ENCODE measurements at places on chromosomes 3 and 15.

- DNase-seq: no peak
Measured at GRCh38 chr3:102599819-102600576, 165.2 kb downstream of the ZPLD1 start.

GRCh38 chr3:42070524-42070923 is 20.6 kb upstream of the TRAK1 start:
- DNase-seq: no peak

- DNase-seq: no peak
Measured at GRCh38 chr15:38398134-38398533, 55.8 kb upstream of the FAM98B start.

GRCh38 chr3:184275961-184276910 is at the start of gene ECE2:
Gene ECE2, plus strand, starts transcription at chr3:184276022. Its CDS starts 132 bp downstream, at chr3:184276154.
- DNase-seq: no peak

GRCh38 chr3:37610529-37610928 is 251.2 kb upstream of the CTDSPL start:
- DNase-seq: no peak

DNA sequence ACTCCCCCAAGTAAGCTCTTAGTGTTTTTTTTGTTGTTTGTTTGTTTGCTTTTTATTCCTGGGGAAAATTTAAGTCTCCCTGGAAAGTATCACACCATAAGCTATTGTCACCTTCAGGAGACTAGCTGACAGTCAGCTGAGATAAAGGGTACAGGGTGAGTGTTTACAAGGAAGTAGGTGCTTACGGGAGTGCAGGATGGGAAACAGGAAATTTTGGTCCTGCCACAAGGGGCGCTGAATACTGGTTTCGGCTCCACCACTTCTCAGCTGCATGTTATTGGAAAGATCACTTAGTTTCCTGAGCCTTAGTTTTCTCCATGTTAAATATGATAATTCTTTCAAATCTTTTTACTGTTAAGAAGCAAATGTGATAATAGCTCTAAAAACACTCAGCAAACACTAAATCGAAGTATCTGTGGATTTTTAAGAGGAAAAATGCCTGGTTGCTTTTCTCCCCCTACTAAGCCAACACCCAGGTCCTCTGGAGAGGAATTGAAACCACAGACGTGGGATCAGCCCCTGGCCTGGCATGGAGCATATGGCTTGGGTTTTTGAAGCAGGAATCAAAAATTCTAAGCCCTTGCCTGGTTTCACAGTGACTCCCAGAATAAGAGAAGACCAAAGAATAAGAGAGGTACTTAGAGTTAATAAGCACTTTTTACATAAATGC is 90.7 kb downstream of the SCN11A start:
- DNase-seq: no peak

DNA sequence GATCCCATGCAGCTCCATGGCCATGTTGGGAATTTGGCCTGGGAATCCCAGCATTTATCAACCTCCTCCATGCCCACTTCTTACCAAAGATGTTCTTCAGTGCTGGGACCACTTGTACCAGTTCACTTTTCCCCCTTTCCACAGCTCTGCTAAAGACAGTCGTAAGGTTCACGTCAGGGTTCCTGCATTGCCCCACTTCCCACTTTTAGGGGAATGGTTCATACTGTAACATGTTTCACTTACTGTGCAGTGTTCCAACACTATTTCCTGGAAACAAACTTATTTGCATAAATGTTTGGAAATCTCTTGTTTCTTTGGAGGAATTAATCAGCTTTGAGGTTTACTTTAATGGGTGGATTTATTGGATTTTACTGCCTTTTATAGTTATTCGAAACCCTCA is 17.0 kb downstream of the APH1B start:
- no peak for DNase-seq

- DNase-seq: no peak
Measured at GRCh38 chr15:40828447-40829036, at the start of gene PPP1R14D. Gene PPP1R14D, minus strand, starts transcription at chr15:40828708. Its CDS starts 67 bp downstream, at chr15:40828641.

DNA sequence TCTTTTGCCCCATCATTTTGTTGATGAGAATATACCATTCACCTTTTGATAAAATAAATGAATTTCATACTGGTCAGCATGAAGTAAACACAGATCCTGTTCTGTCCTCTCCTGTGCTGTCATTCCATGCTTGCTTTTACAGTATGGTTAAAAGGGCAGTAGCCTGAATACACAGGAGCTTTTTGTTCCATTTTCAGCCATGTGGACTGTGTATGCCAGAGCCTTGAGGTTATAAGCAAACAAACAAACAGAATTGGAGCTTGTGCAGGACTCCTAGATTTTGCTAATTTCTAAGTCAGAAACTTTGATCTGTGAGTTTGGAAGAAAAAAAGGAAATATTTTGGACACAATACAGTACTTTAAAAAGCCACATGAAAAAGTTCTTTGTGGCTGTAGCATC is 91.9 kb downstream of the LRRC28 start:
- no peak for DNase-seq

- no peak for DNase-seq
Measured at GRCh38 chr3:48548729-48549705, 7.6 kb downstream of the PFKFB4 start.

DNA sequence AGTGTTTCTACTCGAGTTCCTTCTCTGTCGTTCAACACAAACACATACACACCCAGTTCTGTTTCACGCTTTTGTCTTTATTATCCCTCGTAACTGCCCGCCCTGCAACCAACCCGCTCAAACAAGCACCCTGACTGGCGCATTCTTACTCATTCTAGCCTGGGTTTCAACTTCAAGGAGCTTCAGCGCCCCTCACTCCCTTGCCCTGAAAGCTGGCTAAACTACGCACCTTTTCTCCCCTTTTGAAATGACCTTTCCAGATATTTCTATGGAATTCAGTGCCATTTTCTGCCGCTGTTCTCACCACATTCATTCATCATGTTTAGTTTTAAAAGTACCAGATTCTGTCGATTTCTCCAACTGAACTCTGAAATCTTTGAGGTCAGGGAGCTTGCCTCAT is 653 bp upstream of the MFSD1 start:
- DNase-seq: no peak

- DNase-seq: no peak
Measured at GRCh38 chr15:58562135-58562534, 130.3 kb downstream of the LIPC start.

GRCh38 chr3:143472731-143473523 is 353.4 kb downstream of the CHST2 start:
- DNase-seq: no peak

DNA sequence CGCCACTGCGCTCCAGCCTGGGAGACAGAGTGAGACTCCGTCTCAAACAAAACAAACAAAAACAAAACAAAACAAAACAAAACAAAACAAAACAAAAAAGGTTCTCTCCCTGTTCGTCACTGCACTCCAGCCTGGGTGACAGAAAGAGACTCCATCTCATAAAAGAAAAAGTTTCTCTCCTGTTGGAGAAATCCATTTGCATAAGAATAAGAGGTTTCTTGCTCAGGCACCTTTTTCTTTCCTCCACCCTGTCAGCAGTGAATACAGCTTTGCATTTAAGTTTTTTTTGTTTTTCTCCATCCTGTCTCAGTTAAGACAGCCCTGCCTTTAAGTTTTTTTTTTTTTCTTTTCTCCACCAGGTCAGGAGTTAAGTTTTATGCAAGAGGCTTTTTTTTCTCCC is 109.5 kb downstream of the DPH6 start:
- DNase-seq: no peak

GRCh38 chr15:80475572-80475971 is 71.4 kb downstream of the ARNT2 start:
- no peak for DNase-seq

DNA sequence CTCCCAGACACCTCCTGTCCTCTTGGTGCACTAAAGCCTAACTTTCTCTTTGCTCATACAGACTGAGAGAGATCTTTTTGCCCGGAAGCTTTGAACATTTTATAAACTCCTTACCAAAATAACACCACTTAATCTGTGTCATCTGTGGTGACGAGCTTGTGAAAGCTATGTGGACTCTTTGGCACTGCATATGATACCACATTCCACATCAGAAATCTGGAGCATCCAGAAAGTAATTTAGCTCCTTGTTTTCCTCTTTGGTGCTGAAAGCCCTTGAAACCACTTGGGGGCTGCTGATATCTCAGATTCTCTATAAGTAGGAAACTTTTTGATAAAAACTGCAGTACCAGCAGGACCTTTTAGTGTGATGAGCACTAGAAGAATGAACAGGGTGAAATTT is 128.3 kb downstream of the ALCAM start:
- no peak for DNase-seq

- no peak for DNase-seq
Measured at GRCh38 chr3:62436785-62437184, 63.4 kb upstream of the FEZF2 start.

DNA sequence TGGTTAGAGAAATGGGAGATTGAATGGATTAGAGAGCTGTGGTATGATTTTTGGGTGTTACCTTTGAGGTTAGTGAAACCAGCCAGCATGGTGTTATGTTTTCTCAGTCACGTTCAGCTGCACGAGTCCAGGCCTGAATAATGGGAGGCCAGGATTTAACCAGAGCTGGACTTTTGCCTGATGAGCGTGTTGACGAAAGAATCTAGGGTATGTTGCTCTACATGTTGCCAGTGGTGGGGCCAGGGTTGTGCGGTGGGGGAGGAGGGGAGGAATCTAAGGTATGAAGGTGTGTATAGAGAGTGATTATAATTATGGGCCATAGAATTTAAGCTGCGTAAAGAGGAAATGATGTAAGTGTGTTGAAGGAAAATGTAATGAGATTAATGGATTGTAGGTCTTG is 22.8 kb downstream of the MINDY2 start:
- no peak for DNase-seq

DNA sequence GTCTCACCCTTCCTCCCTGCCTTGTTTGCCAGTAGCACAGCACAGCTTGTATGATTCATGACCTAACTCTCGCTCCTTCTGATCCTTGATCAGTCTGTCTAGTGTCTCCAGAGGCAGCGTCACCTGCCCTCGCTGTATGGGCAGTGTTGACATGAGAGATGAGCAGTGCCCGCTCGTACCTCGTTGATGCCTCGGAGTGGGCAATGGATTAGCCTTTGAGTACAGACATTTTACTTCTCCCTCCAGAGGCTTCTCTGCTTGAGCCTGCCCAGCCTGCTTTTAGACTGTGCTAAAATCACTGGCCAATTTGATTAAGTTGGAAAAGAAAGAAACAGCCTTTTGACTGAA is 569.0 kb downstream of the NTRK3 start:
- DNase-seq: no peak

DNA sequence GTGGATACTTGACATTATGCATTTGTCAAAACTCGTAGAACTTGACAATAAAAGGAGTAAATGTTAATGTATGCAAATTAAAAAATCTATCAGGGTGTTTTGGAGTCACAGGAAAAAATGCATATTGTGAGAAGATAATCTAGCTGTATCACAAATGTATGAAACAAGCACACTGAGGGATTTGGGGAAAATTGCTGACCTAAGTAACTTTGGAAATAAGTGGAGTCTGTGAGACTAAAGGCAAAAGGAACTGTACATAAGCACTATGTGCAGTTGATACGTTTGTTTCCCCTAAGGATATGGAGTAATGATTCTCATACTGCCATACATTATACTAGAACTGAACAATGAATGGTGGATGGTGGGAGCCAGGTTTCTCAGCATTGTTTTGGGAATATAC is 43.2 kb upstream of the WDR72 start:
- no peak for DNase-seq

DNA sequence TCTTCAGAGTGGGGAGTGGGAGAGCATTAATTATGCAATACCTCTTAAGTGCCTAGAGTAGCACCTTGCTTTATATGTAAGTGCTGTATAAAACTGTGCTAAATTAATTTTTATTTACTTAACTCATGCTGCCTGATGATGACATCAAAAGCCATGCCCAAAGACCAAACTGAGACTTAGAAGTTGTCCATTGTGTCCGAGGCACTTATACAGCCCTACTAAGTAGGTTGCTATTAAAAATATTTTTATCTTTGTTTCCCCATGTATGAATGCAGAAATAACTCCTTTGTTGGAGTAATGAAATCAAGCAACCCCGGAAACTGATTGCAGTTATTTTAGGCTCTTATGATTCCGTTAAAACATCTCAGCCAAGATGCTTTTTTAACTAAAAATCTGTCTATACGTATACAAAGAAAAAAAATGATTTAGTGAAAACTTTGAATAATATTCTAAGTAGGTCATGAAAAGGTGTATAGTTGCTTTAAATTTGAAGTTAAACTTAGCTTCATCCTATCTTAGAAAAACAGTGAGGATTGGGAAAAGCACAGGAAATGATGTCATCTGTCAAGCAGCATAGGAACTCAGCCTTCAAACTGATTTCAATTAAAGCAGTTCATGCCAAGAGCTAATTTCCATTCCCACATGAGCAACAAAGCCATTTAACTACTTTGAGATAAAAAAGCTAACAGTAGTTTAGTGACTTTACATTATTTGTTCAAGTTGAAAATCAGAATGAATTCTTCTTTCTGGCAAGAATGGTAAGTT is 43.0 kb downstream of the FBN1 start:
- DNase-seq: no peak

GRCh38 chr3:147030274-147030673 is 376.1 kb downstream of the ZIC4 start:
- DNase-seq: no peak

DNA sequence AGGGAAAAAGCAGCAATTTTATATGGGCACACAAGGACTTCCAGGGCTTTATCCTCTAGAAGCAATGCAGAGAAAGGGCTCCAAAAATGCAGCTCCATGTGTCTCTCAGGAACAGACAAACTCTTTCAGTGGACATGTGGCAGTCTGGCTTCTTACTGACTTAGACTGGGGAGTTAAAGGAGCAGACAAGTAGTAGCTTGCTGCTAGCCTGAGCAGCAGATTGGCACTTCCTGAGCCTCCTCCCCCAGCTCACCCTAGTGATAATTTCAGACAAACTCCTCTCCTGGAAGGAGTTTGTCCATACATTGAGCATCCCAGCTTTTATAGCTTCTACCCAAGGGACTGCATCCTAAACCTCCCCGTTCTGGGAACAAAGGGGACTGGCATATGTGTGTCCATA is 101.7 kb upstream of the MANF start:
- no peak for DNase-seq

DNA sequence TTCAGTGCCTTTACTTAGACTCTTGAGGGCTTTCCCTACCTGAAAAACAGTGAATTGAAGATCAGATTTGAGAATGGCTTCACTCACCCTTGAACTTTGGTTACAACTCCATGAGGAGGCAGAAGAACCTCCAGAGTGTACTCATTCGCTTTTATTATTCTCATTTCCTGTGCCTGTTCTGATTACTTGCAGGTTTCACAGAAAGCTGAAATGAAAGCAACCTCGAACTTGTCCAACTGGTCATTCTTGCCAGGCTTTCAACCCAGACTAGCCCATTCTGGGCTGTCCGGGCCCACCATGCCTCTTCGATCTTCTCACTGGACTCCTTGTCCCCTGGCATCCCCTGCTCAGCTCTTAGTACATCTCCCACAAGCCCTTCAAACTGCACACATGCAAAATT is 20.2 kb upstream of the THUMPD3 start:
- no peak for DNase-seq
